IPS DF 6.9 (cell line): ENCODE measurements at places on chromosomes 12 and 14.

- DNase-seq, result no peak
Observed at GRCh38 chr14:77909911-77910310, 110.0 kb downstream of the ADCK1 start.

DNA sequence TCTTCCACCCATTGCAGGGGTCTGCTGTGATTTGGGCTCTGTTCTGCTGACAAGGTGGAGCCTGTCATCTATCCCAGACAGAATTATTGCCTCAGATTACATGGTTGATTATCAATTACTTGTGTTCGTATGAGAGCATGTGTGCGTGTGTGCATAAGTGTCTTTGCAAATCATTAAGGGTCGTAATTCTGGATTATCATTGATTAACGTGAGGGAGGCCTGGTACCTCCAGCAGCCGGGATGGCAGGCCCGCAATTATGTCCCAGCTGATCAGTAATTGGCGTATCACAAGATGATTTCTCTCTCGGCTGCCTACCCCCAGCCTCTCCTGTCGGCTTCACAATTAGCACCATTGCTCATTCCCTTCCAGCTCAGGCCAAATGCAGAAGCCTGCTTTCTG lies 29.6 kb upstream of the IRF2BPL start:
- DNase-seq, result no peak

DNA sequence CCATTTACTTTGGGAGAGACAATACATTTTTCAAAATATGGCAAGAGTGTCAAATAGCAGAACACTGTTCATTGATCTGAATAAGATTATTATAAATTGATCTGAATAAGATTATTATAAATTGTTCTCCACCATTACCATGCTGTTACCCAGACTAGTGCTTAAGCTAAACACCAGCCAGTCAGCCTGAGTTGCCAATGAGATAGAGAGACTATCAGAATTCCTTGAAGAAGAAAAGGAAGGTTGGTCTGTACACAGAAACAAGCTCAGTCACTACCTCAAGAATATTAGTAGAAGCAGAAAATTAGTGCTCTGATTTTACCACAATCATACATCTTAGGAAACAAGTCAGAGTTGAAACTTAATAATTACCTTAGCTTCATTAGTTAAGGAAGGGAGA lies 469.8 kb downstream of the FOXG1 start:
- DNase-seq, result no peak

DNA sequence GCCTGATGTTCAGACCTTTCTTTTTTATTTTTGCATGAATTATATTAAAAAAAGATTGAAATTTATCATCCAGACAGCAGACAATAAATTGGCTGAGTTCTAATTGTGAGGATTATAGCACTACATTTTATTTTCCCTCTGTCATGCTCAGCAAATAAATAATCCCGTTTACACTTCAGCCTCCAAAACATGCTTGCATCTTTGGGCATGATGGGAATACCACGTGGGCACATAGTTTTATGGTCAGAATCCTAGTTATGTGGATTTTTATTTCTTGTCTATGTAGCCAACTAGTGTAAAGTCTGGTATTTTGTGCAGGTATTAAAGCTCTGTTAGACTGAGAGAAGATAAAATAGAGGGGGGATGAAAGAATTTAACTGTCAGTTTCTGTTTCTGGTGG lies 276.9 kb upstream of the E2F7 start:
- no peak for DNase-seq

- DNase-seq, result no peak
Observed at GRCh38 chr14:70257526-70257925, 68.8 kb upstream of the SLC8A3 start.

GRCh38 chr14:73372529-73372928 lies 85.8 kb downstream of the NUMB start:
- no peak for DNase-seq

DNA sequence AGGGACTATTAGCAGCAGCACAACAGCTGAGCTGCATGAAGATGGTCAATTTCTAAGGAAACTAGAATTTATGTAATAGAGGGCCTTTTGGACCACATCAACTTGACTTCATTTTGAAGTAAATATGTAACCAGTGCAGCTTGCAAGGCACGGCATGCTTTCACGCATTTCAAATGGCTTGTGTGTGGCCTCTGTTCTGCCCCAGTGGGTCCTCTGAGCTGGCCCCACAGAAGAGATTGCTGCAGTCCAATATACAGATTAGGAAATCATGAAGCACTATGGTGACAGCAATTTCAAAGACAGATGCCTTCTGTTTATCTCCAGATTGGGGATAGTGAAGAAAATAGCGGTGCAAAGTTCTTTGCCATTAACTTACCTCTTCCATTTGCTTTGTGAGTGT lies 101.4 kb downstream of the PDZRN4 start:
- DNase-seq, result no peak

DNA sequence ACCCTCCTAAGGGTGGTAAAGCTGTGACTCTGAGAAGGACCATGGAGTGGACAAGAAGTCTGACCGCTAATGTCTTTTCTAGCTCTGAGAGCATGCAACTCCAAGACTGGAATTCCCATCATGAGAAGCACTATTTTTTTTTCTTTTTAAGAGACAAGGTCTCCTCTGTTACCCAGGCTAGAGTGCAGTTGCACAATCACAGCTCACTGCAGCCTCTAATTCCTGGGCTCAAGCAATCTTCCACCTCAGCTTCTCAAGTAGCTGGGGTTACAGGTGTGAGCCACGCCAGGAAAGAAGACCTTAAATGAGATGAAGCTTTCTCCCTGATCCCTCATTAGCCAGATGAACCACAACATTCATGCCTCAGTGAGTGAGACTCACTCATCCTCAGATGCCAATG lies 19.2 kb downstream of the VDR start:
- DNase-seq, result no peak

- no peak for DNase-seq
Observed at GRCh38 chr12:53123578-53124351, 20.5 kb downstream of the SOAT2 start.

DNA sequence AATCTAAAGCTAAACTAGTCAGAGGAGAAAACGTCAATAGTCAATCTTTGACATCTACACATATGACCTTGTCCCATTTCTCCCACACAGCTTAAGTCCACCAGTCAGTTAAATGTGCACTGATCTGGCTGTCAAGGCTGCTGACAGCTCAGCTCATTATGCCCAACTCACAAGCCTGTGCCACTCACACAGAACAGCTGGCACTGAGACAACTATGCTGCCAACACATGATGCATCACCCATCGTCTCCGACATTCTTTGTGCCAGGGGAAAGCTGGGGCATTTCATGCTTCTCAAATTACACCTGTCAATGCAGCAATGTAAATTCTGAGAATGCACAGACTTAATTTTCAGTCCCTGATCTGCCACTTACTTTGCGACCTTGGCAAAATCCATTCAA lies 25.3 kb downstream of the GNS start:
- DNase-seq, result no peak

DNA sequence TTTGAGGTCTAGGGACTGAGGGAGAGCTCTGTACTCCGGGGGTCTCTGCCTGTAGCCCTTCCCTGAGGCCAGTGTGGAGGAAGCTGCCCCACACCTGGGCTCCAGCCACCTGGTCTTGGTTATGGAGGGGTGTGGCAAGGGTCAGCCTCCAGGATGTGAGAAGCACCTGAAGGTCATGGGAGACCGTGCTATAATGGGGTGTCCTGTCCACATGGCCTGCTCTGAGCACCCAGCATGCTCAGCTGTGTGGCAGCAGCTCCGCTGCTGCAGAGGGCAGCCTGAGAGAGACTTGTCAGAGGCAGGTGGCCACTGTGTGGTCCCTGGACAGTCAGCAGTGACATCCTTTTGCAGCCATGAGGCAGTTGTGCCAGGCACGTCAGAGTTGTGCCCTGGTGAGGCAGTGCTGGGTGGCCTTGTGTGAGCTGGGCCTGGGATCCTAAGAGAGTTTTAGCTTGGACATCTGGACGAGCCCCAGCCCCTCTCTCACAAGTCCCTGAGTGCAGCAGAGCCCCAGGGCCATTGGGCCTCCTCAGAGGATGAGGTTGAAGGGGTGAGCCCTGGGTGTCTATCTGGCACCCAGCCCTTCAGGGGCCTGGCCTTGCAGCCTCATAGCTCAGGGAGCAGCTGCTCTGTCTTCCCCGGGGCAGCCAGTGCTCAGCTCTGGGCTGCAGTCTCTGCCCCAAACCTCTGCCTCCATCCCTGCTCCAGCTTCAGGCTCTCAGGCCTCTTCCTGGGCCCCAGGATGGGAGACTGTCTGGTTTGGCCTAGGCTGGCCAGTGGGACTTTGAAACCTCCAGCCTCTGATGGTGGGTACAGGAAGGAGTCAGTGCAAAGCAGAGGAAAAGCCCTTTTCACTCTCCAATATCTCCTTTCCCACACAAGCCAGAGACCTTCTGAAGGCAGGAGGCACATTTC lies 7.4 kb upstream of the ATG101 start:
- no peak for DNase-seq

- no peak for DNase-seq
Observed at GRCh38 chr14:76585616-76586015, 175.7 kb upstream of the VASH1 start.

- no peak for DNase-seq
Observed at GRCh38 chr12:132178801-132179401, 34.6 kb downstream of the NOC4L start.

DNA sequence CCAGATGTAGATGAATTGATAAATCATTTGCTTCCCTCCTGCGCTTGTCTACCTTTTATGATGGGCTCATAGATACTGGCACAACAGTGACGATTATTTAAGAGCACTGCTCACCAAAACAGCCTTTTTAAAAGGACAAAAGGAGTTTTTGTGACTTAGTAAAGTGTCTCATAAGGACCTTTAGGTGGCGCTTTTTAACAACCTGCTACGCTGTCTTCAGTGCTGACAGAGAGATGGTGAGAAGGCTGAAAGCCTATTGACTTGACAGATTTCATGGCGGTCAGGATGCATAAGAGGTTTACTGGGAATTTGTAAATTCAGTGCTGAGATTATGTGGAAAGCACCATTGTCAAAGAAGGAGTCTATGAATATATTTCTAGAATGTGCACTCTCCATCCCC lies 87.6 kb downstream of the SLC15A5 start:
- DNase-seq, result no peak

GRCh38 chr14:70885343-70886022 lies 21.8 kb upstream of the PCNX1 start:
- no peak for DNase-seq

GRCh38 chr12:109764123-109764522 lies 50.5 kb downstream of the FAM222A start:
- no peak for DNase-seq

DNA sequence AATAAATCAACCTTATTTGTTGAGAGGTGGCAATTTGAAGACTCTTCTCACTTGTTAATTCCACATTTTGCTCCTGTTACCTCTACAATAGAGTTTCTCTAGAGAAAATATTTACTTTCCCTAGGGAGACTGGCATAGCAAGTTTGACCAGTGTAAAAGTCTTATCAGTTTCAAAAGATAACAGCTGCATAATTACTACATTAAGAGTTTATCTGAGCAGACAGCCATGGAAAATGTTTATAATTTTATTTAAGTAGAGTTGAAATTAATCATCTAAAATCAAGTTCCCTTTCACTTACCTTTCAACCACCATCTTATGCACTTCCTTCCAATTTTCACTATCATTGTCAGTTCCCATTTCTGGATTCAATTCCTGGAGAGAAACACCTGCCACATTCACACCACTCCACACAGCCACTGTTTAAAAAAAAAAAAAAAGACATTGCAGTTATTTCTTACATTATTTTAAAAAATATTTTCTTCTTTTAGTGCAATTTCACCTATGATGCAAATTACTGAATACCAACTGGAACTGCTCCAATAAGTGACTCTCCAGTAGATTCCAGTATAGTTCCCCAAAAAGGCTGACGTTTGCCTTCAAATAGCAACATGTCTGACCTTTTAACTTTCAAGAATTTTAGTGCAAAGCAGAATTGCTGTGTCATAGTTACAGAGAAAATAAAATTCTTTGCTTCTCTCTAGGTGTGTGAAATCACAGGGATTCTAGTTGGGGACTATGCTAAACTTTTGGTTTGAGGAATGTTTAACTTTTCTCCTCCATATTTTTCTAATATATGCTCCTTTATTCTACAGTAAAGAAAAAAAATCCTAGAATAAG lies 19.4 kb downstream of the LDHB start:
- no peak for DNase-seq

- no peak for DNase-seq
Observed at GRCh38 chr12:105228494-105228893, 7.5 kb downstream of the APPL2 start.

- no peak for DNase-seq
Observed at GRCh38 chr14:70354204-70354603, 5.3 kb downstream of the COX16 start.

DNA sequence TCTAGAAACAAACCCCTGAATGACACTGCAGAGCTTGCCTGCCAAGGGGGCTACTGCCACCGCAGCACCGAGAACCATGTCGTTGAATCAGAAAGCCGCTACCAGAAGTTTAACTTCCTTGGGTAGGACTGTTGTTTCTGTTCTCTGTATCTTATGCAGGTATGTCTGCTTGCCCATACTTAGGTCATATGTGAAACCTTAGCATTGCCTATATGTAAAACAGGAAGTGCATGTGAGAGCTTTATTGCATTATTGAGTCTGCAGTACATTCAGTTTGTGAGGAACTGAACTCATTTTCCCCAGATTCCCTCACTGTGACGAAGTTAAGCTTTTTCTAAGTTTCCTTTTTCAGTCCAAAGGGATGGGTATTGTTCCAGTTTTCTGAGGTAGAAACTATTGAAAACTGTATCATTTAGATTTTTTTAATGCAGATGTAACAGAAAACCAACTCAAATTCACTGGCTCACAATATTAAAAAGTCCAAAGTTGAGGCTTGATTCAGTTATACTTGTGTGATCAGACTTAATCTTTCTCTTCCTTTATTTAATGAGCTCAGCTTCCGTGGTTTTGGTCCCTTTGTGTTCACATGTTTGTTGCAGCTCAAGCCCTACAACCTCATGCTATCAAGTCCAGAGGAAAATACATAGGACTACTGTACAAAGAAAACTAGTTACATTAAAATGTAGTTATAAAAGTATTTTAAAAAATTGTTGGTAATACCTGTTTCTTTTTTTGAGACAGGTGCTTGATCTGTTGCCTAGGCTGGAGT lies 6.9 kb downstream of the FBXO34 start:
- DNase-seq, result no peak

DNA sequence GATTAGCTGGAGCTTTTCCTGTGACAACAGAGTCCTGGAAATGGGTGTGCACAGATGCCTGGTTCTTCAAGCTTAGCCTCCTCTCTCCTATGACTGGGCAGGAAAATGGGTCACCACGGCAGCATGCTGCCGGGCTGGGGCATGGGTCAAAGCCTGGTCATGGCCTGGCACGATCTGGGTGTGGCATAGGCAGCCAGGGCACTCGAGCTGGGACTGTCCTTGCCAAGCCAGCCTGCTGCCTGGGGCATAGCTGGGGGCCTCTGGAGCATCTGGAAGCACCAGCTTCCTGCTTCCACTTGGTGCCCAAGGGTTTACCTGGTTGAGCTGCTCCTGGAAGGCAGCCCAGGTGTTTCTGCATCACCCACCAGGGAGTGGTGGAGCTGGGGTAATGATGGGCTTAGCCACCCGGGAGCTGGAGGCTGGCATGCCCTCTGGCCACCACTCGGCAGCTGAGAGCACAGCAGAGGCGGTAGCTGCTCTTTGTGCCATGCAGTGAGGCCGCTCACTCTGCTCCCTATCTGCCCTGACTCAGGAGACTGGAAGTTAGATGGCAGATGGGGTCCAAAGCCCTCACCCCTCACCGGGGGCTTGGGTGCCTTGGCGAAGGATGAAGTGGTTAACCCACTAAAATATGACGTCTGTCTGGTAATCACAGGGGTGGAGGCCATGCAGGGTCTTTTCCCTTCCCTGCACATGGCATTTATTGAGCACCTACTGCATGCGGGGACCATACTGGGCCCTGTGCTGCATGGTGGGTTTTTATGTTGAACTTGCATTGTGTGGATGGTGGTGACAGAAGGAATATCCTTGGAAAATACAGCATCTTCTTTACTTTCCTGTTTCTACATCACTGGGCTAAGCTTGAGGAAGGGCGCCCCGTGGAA lies 1.7 kb downstream of the OTUB2 start:
- DNase-seq, result no peak
